ENCODE measurements at places on chromosomes 6 and 20.
A peak's percentile ranks its signal among the peaks of the same experiment; 100 is the strongest.

GRCh38 chr6:3320238-3320811, 61.6 kb downstream of the PSMG4 start:
- no peak for DNase-seq

GRCh38 chr20:32438331-32438858, 80.3 kb downstream of the ASXL1 start:
- DNase-seq: no peak

GRCh38 chr6:54095723-54096122, 15.5 kb upstream of the MLIP start:
- no peak for DNase-seq

DNA sequence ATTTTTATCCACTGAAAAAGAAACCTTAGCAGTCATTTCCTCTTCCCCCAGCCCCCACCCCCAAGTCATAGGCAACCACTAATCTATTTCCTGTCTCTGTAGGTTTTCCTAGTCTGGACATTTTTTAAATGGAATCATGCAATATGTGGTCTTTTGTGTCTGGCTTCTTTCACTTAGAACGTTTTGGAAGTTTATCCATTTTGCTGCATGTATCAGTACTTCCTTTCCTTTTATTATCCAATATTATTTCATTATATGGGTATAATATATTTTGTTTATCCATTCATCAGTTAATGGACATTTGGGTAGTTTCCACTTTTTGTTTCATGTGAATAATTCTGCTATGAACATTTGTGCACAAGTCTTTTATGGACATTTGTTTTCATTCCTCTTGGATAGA, 99.3 kb upstream of the BMP5 start:
- DNase-seq: no peak

GRCh38 chr6:90397929-90398674, 101.5 kb upstream of the BACH2 start:
- peak; percentile 93 for DNase-seq

- no peak for DNase-seq
These were observed 9.2 kb upstream of the PLEKHG1 start for GRCh38 chr6:150590446-150590845.

DNA sequence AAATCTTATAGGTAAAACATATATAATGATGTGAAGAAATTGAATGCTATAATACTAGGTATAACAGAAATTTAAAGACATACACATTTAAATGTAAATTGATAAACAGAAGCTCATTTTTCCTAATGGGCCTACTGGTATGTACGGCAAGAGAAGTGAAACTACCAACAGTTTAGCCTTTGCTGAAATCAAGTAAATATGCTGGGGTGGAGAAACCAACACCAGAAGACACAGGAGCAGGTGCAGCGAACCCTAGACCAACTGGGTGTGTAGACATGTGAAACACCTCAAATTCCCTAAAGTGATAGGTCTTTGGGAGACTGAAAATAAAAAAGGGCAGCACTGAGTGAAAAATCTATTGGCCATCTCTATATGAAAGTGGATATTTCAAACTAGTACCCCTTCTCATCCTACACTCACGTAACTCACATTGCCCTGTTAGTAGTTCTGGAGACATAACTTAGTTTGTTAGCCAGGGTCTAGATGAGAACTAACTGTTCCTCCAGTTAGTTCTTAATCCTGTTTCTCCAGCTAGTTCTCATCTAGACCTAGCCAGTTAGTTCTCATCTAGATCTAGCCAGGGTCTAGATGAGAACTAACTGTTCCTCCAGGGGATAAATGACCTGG, 53.1 kb downstream of the SLC35D3 start:
- DNase-seq: no peak

DNA sequence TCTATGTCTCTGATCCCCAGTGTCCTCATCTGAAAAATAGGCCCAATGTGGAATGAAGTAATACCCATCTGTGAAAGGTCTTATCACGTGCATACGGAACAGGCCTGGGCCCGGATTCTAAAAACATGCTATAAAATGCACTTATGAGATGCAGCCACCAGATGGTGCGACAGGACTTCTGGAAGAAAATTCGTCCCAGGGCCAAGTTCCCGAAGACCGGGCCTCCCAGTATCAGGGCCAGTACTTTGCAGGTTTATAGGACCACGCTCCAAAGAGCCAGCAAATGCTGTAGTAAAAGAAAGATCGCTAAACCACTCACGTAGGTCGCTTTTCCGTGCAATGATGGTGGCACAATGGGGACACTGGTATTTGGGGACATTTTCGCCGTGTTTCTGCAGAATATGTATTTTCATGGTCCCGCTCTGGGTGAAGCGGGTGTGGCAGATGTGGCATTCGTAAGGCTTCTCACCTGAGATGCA, 10.6 kb downstream of the CTCFL start:
- peak; percentile 19 for DNase-seq

- peak; percentile 55 for DNase-seq
These were observed 146.4 kb downstream of the AKAP7 start for GRCh38 chr6:131281471-131282270.

- no peak for DNase-seq
These were observed 74.6 kb downstream of the OR2B2 start for GRCh38 chr6:27837625-27838057.

- DNase-seq: no peak
These were observed 509.3 kb upstream of the CITED2 start for GRCh38 chr6:139883776-139884175.

- DNase-seq: no peak
These were observed 196.4 kb downstream of the SIM1 start for GRCh38 chr6:100268326-100268725.

DNA sequence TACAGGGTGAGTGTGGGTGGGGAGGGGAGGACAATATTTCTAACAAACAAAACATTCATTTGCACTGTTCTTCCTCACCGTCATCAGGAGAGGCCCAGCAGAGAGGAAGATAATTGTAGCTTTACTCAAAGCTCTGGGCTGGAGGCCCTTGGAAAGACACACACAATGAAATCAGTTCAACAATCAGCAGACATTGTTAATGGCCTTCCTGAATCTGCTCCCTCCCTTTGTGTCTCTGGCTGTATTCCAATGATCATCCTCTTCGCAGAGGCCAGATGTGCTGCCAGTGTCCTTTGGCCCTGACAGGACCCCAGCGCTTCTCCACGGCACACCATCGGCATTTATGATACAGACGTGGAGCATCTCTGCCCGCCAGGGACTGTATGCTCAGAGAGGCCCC, 44.6 kb upstream of the LRFN2 start:
- no peak for DNase-seq

DNA sequence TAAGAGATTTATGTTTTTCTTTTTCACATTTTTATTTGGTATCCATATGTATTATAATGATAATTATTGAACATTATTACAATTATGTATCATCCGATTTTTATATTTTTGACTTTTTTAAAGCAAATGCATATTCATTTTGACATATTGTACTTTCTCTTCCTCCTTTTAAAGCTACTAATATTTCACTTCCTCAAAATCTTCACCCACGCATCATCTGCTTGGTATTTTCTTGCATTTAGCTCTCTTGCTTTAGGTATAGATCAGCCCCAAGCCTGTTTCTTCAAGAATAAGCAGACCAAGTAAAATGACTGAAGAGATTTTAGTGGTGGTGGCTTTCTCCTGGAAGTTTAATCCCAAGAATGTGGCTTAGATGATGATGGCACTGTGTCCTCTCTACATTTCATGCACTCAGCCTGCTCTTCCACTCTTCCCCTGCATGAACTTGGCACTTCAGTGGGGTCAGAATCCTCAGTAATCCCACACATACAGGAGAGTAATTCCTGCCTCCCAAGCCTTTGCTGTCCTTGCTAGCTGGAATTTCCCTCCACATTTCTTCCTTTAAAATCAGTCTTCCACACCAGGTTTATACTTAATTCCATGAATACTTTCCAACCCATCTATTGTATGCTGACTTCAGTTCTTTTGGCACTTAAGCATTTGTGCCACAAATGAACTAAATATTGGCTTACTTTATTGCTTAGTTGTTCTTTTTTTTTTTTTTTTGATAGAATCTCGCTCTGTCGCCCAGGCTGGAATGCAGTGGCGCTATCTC, 8.2 kb downstream of the NCOA7 start:
- DNase-seq: no peak

DNA sequence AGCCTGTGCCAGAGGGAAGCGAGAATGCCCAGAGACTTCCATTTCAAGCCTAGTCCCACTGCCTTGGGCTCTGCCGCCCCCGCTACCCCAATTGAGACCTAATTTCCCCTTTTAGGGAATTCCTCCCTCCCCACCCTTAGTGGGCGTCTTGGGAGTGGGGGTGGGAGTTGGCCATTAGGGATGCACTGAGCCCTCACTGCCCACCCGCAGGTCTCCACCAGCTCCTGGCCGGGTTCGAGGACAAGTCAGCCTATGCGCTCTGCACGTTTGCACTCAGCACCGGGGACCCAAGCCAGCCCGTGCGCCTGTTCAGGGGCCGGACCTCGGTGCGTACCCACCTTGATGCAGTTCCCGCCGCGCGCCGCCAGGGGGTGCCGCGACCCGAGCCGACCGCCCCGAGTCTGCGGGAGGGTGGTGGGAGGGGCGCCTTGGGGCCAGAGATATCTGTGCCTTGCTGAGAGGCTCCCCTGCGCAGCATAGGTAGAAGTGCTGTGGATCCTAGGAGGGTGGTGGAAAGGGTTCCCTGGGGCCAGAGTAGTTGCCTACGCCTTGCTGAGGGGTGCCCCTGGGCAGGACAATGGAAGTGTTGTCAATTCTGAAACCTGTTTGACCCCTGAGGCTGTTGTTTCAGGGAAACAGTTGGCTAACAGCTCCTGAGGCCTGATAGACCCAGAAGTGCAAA, 9.2 kb downstream of the ITPA start:
- DNase-seq: peak; percentile 80

DNA sequence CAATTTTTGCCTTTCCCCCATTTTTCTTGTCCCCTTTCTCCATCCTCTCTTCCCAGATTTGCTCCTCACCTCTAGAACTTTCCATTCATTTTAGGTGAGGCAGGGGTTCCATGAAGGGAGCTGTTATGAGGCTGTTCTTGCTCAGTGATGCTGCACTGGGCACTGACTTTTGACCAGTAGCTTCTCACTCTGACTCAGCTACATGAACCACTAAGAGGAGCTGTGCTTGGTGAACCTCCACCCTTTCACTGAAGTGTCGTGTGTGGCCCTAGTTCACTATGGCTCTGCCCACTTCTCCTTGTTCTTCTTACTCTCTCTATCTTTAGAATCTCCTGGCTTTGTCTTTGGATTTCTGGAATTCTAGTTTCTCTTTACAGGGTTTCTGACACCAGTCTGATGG, 307.1 kb upstream of the RNF24 start:
- DNase-seq: no peak

- no peak for DNase-seq
These were observed 107.4 kb upstream of the RIPOR2 start for GRCh38 chr6:25042984-25043725.

DNA sequence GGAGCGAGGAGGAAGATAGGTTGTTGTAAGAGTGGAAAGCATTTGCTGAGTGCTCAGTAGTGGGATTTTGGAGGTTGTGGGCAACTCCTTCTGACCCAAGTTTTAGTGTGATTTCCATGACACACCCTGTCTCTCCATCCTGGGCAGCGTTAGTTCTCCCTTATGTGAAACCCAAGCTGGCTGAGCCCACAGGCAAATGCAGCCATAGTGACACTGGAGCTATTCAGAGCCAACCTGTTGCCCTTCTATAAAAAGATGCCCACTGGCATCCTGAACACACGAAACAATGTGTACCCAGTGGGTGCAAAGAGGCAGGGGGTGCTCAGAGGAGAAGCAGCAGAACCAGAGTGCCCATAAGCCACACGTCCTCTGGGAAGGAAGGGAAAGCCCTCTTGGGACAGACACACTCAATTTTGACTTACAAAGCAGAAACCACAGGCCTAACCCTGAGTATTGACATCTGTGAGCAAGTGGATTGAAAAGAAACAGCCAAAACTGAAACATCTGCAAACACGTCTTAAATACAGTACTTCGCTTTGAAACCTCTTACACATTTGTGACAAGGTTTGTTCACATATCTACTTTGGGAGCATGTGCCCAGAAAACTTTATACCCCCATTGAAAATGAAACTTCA, 54.6 kb downstream of the BPIFB1 start:
- no peak for DNase-seq

DNA sequence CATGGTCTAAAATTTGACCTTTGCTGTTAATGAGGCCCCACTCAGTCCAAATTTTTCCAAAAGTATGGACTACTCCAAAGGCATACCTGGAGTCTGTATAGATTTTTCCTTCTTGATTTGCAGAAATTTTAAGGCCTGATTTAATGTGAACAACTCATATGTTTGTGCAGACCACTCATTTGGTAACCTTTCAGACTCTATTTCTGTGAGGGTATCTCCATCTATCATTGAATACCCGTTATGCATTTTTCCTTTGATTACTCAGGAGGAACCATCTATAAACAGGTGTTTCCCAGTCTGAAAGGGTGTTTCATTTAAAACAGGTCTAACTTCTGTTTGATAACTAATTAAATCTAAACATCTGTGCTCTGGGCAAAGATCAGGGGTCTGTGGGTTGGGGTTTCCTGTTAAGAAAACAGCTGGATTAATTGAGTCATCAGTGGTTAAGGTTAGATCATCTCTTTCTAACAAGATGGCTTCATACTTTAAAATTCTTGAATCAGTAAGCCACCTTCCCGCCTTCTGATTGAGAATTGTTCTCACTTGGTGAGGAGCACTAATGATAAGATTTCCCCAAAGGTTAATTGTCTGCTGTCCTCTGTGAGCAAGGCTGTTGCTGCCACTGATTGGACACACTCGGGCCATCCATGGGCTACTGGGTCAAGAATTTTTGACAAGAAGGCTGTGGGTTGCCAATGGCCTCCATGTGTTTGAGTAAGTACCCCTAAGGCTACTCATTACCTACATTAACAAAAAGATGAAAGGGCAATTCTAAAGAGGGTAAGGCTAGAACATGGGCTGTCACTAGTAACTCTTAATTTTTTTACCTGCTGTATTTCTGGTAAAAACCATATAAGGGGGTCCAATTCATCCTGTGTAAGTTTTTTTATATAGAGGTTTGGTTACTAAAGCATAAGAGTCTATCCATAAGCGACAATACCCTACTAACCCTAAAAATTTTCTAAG, 24.1 kb downstream of the HLA-B start:
- peak; percentile 50 for DNase-seq

GRCh38 chr20:15814911-15815310, 758.3 kb downstream of the KIF16B start:
- DNase-seq: no peak
